ENCODE measurements at places on chromosomes 1 and 21. TPM values are rescaled to one million over a fixed set of nuclear protein-coding genes. Genes with fewer than 3 reads are reported as not detected.

The PTP4A2 gene
- 179 TPM for total RNA-seq

The PRKAA2 gene
- total RNA-seq: 6.4 TPM

The PTPRU gene
- 66.6 TPM for total RNA-seq

The ITLN1 gene
- 59.8 TPM for total RNA-seq

The CCDC18 gene
- total RNA-seq: 5.4 TPM

The TRIM46 gene
- total RNA-seq: 8.1 TPM

The LCK gene
- not detected for total RNA-seq

The HHAT gene
- 9.0 TPM for total RNA-seq

The MYOG gene
- total RNA-seq: not detected

The MTMR11 gene
- total RNA-seq: 21.0 TPM

The RIPPLY3 gene
- total RNA-seq: 0.93 TPM

The TMPRSS3 gene
- 1.3 TPM for total RNA-seq

The ERICH3 gene
- 0.29 TPM for total RNA-seq

The FCRLA gene
- 0.22 TPM for total RNA-seq

The NHLH1 gene
- 0.48 TPM for total RNA-seq

The HAPLN2 gene
- not detected for total RNA-seq

The CACNA1E gene
- total RNA-seq: 1.7 TPM

The ZSWIM5 gene
- 2.7 TPM for total RNA-seq

The OR2L3 gene
- not detected for total RNA-seq

The USP16 gene
- 35.0 TPM for total RNA-seq

The EDN2 gene
- 1.0 TPM for total RNA-seq

The TNFRSF1B gene
- 3.3 TPM for total RNA-seq

The CHI3L2 gene
- 3.4 TPM for total RNA-seq

The CD247 gene
- total RNA-seq: 0.58 TPM

The LPAR3 gene
- total RNA-seq: 6.4 TPM

The NTRK1 gene
- total RNA-seq: 0.12 TPM

The GORAB gene
- total RNA-seq: 13.7 TPM

The ATP6V1G3 gene
- 0.69 TPM for total RNA-seq

The GBP2 gene
- total RNA-seq: 7.3 TPM

The CRYZL1 gene
- 36.8 TPM for total RNA-seq

The FAM151A gene
- total RNA-seq: 5.8 TPM

The ST6GALNAC5 gene
- total RNA-seq: 36.6 TPM

The TMCC2 gene
- total RNA-seq: 6.2 TPM

The ALX3 gene
- total RNA-seq: 1.4 TPM

The VWA5B1 gene
- 1.9 TPM for total RNA-seq

The NBL1 gene
- 69.9 TPM for total RNA-seq

The KLHDC9 gene
- 14.1 TPM for total RNA-seq

The S100A7A gene
- not detected for total RNA-seq

The MRPL24 gene
- total RNA-seq: 58.6 TPM

The KCNJ6 gene
- 3.7 TPM for total RNA-seq
